ENCODE measurements at places on chromosomes 4 and X.

DNA sequence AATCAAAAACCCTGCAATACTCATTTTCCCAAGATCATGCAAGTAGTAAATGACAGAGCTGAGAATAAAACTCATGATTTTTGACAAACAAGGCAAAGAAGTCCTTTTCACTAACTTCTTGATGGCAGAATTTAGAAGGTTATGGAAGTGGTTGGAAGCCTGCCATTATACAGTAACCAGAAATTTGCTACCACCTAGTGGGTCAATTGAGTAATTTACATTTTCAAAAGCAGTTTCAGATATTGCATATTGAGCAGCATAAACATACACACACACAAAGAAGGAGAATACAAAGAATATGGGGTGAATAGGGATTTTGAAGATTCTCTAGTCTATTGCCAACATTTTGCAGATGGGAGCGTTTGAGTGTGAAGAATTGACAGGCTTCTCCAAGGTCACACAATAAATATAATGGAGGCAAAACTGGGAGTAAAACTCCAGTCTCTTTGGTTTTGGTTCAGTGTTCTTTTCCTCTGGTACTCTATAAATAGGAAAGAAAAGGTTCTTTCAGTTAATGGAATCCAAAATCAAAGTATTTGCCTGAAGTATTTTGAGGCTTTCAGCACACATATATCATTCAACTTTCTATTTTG is 70.2 kb downstream of the GC start:
- no peak for DNase-seq

DNA sequence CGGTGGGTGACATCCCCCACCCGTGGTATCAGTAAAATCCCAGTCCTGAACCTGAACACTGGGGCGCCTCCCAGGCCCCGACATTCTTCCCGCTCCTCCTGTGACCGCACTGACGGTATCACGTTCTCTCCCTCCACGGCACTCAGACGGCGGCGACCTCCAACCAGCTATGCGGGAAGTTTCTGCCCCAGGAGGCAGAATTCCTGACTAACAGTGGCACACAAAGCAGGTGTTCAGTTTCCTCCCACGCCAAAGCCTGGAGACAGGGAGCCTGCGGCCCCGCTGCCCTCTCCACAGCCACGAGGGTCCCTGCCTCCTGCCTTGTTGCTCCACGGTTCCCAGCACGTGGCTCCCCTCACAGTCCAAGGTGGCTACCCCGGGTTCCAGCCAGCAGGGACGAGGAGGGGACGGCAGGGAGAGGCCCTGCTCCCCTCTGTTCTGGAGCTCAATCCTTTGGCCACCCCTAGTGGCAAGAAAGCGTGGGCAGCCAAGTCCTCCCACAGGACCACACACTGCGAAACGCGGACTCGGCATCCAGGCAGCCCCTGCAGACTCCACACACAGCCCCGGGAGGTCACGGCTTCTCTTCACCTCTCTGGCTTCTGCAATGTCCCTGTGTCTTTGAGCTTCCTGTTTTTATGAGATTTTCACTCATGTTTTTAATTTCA is 15.2 kb downstream of the CTBP1 start:
- no peak for DNase-seq

GRCh38 chr4:169689681-169690080 is 68.1 kb downstream of the HPF1 start:
- no peak for DNase-seq

DNA sequence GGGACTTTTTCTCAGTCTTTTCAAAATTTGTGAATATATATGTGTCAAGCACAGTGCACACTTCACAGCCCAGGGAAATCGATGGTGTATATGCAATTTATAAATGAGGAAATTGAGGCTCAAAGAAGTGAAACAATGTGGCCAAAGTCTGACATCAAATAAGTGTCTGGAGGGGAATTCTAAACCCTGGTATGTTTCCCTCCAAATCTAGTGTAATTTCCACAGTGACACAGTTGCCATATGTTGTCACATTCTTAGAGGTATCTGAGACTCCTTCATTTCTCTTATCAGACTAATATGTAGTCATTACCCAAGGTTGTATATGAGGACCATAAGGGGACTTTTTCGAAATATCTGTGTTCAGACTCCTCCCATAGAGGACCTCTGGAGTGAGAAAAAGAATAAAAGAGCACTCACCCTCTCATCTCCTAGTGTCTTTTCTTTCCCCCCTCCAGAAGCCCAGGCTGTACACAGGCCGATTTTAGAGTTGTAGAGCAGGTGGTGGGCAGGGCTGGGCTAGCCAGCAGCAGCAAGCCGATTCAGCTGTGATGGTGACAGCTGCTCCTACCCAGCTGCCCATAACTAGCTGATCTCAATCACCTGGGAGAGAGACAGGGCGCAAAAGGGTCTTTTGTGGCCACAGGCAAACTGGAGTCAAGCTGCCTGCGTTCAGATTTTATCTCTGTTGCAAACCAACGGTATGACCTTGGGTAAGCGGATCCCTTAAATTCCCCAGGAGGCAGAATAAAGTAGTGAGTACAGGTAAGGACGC is 55.1 kb downstream of the CLCN5 start:
- DNase-seq: no peak

DNA sequence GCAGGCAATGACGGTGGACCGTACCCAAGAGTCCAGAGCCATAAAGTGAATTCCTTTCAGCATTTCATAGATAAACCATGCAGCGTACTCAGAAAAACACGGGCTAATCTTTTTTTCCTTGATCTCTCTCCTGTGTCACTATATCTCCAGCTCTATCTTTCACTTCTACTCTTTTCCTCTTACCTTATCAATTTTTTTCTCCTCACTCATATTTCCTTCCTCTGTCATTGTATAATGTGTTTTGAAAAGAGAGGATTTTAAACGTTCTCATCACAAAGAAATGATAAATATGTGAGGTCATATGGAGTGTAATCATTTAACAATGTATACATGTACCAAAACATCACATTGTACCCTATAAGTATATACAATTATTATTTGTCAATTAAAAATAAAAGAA is 176.5 kb downstream of the CPE start:
- DNase-seq: no peak

DNA sequence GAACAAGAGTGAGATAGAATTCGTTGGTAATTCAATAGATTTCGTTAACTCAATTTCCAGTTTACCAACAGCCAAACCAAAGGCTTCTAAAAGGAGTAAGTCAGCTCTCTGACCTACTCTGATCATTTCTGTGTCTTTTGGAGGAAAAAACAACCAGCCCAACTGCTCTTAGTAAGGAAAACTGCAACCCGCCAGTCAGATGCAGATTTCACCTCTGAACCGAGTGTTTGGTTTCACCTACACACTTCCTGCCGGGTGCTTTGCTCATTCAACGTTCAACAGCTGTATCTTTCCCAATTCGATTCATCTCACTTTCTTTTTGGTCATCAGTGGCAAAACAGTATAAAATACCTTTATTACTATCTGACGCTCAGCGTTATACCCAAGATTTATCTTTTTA is 24.5 kb downstream of the TMSB4X start:
- DNase-seq: peak; percentile 68

DNA sequence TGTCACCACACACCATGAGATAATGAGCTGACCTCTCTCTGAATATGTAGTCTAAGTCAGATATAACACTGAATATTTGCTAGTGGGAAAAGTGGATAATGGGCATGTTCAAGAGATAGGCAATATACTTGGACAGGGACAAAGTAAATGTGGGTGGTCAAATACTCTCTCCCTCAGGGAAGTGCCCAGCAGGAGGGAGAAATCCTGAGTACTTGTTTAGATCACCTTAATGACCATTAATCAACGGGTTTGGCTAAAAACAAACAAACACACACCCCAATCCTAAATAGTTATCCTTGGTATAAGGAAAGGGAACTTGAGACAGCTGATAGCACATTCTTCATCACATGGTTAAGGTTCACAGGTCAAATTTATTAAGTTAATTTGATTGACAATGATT is 933.5 kb downstream of the C4orf33 start:
- no peak for DNase-seq

- DNase-seq: no peak
These were observed 23.4 kb downstream of the SUV39H1 start for GRCh38 chrX:48719958-48720357.

DNA sequence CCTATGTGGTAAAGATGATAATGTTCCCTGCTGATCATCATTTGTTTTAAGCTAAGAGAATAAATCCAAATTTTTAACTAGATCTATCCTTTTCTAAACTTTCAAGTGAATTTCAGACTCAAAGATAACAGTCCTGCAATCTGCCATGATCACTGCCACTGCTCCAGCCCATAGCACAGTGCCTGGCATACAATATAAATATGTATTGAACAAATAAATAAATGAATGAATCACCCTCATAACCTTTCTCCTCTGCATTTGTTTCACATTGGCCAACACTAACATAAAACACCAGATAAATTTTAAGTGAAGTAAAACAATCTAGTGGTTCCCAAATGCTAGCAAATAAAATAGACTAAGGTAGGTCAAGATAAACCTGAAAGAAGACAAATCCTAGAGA is 439.0 kb downstream of the GPM6A start:
- DNase-seq: no peak

GRCh38 chr4:15341733-15342300 is 86.0 kb upstream of the C1QTNF7 start:
- no peak for DNase-seq

Data from activated CD4-positive, alpha-beta T cell treated with anti-CD3 and anti-CD28 coated beads for 48 hours (primary cell).